HepG2 (cell line): ENCODE measurements at places on chromosomes 5 and 9.

- H3K4me3 ChIP-seq, result no peak overlapping the region
- no peak for DNase-seq
- H3K4me1 ChIP-seq, result no peaks in the 10 kb centered on the region
- H3K36me3 ChIP-seq, result no peaks in the 10 kb centered on the region
- H3K27me3 ChIP-seq, result no peaks in the 10 kb centered on the region; the same call in 1 of the 2 replicates
- no peak overlapping the region for H3K27ac ChIP-seq
Measured at GRCh38 chr9:135038826-135039225, 48.6 kb upstream of the OLFM1 start.

DNA sequence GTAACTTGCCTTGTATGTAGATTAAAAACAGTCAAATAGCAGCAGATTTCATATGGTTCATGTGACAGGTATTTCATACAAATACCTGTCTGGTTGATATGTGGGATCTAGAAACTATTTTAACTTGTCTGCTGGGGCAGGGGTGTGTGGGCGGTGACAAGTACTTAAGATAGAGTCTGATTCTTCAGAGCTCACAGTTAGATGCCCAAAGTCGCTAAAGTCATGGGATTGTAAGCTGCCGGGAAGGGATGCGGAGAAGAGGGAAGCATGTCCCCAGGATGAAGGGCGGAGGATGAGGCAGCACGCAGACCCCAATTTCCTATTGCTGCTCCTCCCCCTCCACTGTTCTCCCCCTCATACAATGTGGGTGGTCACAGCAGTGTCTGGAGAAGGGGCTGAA is 13.3 kb downstream of the ANXA6 start:
- H3K27me3 ChIP-seq, result no peaks in the 10 kb centered on the region
- no peak for DNase-seq
- H3K4me3 ChIP-seq, result no peak overlapping the region
- H3K36me3 ChIP-seq, result peaks cover 15% of the 10 kb centered on the region

DNA sequence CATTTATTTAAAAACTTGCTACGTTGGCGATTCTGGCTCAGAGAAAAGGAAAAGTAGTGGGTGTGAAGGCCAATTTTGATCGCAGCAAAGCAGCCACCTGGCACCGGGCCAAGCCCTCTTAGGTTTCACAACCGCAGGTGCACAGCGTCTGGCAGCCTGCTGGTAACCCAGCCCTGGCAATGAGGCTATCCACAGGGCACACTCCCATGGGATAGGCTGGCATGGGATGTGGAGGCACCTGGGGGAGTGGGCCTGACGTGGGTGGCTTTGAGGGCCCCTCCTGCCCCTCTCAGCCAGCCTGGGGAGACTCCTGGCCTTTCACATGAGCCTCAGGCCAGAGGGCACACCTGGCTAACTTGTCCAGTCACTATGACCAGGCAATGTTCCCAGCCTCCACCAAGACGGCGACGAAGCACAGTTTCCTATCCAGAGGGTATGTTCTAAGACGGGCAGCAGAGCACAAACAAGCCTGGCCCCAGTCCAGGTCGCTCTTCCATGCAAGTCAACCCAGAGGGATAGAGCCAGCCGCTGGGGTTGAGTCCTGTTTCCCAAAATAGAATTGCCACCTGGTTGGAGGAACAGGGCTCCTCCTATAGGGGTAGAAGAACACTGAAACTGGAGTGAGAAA is 19.0 kb downstream of the CMBL start:
- H3K4me3 ChIP-seq, result no peak overlapping the region
- no peaks in the 10 kb centered on the region for H3K4me1 ChIP-seq
- H3K27ac ChIP-seq, result no peak overlapping the region
- peaks cover 15% of the 10 kb centered on the region; the same call in 2 of the 3 replicates for H3K36me3 ChIP-seq
- DNase-seq, result no peak

GRCh38 chr9:22111176-22111953 is 102.3 kb upstream of the CDKN2B start:
- no peak overlapping the region for H3K4me3 ChIP-seq
- no peak for DNase-seq
- no peak overlapping the region for H3K27ac ChIP-seq

DNA sequence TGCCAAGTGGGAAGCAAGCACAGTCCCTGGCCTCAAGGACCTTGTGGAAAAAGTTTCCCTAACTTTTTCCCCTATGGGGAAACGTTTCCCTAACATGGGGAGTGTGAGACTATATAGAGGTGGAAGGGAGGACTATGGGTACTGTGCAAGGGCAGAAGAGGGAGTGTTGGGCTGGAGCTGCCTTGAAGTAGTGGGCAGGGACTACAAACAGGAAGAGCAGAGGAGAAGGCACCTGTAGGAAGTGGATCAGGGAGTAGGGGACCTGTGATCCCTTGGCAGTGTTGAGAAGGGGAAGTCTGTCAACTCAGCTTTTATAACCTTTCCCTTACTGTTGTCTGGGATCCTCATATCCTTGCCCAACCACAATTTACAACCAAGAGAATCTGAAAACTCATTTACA is 1.4 kb downstream of the CMYA5 start:
- H3K4me3 ChIP-seq, result no peak overlapping the region
- H3K36me3 ChIP-seq, result peaks cover 7% of the 10 kb centered on the region; the same call in 1 of the 3 replicates
- DNase-seq, result no peak

GRCh38 chr5:96487859-96488258 is 54.8 kb upstream of the PCSK1 start:
- no peak overlapping the region for H3K4me3 ChIP-seq
- no peaks in the 10 kb centered on the region for H3K36me3 ChIP-seq
- no peaks in the 10 kb centered on the region for H3K27me3 ChIP-seq
- H3K27ac ChIP-seq, result no peak overlapping the region
- no peak for DNase-seq

DNA sequence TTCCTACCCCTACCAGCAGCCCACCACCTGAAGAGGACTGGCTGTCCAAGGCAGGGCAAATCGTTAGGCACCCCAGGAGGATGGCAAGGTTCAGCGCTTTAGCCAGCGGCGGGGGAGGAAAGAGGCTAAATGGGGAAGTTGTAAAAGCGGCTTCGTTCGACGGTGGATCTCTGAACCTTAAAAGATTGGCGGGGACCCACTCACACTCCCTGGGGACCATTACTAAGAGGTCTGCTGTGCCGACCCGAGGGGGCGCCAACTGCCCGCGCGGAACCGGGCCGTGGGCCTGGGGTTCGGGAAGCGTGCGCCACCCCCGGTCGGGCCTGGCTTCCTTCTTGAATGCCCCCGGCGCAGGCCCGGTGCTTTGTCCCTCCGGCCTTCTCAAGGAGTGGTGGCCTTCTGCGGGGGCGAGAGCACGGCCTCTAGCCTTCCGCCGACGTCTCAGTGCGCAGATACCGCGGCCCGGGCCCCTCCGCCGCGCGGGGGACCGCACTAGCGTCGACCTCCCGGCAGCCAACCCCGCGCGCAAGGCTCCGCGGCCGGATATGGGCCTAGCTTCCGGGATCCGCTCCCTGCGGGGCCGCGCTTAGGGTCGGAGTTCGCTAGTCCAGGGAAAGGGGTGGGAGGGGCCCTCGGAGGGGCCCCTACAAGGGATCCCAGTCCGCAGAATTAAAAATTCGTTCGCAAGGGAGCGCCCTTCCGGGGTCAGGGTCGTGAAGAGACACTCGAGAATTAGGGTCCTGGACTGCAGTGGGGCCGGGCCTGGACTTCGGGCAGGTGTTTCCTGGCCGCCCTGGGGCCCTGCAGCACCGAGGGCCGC is 10.5 kb downstream of the NR2F1-AS1 start:
- DNase-seq, result no peak
- no peaks in the 10 kb centered on the region for H3K36me3 ChIP-seq
- 0 out of 2 replicates have a peak, but pooled peaks cover 5% of the 10 kb centered on the region for H3K4me1 ChIP-seq
- peaks cover 18% of the 10 kb centered on the region for H3K27me3 ChIP-seq

GRCh38 chr9:98709968-98710965 is 1.5 kb upstream of the GABBR2 start:
- peaks cover 45% of the 10 kb centered on the region; the same call in 2 of the 3 replicates for H3K27me3 ChIP-seq
- H3K4me1 ChIP-seq, result no peaks in the 10 kb centered on the region
- no peak overlapping the region for H3K27ac ChIP-seq
- no peak overlapping the region for H3K4me3 ChIP-seq
- DNase-seq, result no peak

DNA sequence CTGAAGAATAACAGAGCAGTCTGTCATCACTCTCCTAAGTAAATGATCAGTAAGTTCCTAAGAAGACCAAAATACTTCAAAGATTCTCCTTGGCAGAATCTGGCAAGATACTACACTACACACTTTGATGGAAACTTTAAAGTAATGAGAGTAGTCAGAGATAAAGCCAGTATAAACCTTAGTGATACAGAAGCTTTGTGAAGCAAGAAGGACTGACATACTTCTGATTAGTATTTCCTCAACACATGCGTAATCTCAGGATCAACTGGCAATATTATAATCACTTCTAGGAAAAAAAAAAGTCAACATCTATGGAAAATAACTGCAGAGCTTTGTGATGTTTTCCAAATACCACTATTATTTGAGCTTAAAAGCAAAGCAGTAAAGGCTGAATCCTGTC is 34.0 kb upstream of the ADAMTS19 start:
- no peaks in the 10 kb centered on the region for H3K27me3 ChIP-seq
- no peaks in the 10 kb centered on the region for H3K4me1 ChIP-seq
- DNase-seq, result no peak
- H3K27ac ChIP-seq, result no peak overlapping the region

DNA sequence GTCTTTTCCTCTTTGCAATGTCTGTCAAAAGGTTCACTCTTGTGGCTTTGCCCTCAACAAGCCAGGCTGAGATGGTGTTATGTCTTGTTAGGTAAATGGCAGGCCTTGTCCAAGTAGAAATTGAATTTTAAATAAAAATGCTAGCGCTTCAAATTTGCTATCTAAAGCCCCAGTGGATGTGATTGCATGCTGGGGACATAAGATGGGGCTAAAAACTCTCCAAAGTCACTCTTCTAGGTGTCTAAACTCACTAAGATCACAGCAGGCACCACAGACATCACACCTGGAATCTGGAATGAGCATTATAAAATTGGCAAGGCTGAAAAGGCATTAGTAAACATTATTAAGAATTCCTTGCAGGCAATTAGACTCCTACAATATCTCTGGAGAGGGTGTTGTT is 262.7 kb upstream of the CLINT1 start:
- no peaks in the 10 kb centered on the region; the same call in 1 of the 3 replicates for H3K27me3 ChIP-seq
- no peak overlapping the region for H3K27ac ChIP-seq
- no peak overlapping the region for H3K4me3 ChIP-seq

DNA sequence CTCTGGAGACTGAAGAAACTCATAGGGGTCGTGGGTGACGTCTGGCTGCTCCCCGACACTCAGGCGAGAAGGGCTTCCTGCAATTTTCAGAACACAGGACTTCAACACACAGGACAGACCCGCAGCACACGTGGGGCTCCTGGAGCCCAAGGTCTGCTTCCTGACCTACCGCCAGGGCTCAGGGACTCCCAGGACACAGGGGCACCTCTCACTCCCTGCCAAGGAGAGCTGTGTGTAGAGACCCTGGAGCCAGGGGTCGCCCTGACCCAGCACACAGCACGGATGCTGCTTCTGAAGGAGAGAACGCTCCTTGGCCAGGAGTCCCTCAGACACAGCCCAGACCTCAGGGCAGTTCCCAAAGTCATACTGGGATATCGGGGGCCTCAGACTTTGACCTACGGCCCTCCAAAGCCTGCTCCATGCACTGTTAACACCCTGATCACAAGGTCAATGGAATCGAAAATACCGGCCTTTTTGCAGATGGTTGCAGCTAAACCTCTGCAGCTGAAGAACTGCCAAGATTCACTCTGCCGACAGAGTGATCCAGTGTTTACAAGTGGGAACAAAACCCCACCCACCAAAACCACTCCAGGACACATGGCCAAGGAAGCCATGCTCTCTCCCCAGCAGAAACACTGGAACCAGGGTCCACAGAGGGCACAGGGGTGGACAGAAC is 13.8 kb upstream of the ZDHHC11 start:
- peaks cover 54% of the 10 kb centered on the region for H3K36me3 ChIP-seq
- H3K4me3 ChIP-seq, result no peak overlapping the region
- H3K27me3 ChIP-seq, result no peaks in the 10 kb centered on the region
- peaks cover 13% of the 10 kb centered on the region for H3K4me1 ChIP-seq
- no peak overlapping the region for H3K27ac ChIP-seq
- DNase-seq, result no peak

GRCh38 chr5:32504989-32505596 is 60.6 kb upstream of the ZFR start:
- peaks cover 39% of the 10 kb centered on the region for H3K4me1 ChIP-seq
- H3K4me3 ChIP-seq, result no peak overlapping the region
- no peaks in the 10 kb centered on the region for H3K36me3 ChIP-seq
- H3K27ac ChIP-seq, result no peak overlapping the region

DNA sequence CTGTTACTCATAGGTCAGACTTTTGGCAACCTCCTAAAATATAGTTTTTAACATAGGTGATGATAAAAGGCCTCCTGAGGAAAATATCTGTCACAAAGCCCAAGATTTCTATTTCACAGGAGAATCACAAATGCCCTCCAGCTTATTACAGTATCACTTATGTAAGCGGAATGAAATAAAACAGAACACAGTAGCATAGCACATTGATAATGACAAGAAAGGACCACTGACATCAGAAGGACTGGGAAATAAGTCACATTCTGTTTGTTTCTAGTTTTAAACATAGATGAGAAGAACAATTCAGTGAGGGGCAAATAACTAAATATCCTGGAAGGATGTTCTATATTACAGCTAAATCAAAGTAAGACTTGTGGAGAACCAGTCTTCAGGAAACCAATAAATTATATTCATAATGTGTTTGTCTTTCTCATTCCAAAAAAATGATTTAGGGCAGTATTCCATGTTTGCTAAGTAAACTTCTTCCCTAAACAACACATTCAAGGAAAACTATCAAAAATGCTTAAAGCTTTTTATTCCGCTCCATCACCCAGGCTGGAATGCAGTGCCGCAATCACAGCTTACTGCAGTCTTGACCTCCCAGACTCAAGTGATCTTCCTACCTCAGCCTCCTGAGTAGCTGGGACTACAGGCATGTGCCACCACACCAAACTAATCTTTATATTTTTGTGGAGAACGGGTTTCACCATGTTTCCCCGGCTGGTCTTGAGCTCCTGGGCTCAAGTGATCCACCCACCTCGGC is 20.8 kb upstream of the CTNNAL1 start:
- peaks cover 44% of the 10 kb centered on the region for H3K4me1 ChIP-seq
- no peaks in the 10 kb centered on the region for H3K27me3 ChIP-seq
- H3K36me3 ChIP-seq, result peaks cover 33% of the 10 kb centered on the region
- no peak overlapping the region for H3K27ac ChIP-seq
